RWPE2 (cell line): ENCODE measurements at places on chromosomes 4 and X.

- H3K27ac ChIP-seq: no peak overlapping the region
- no peak for DNase-seq
- peaks cover 12% of the 10 kb centered on the region for H3K4me1 ChIP-seq
- H3K36me3 ChIP-seq: peaks cover 18% of the 10 kb centered on the region
- H3K4me3 ChIP-seq: no peak overlapping the region
- H3K27me3 ChIP-seq: no peaks in the 10 kb centered on the region
Observed at GRCh38 chr4:165293061-165293460, 34.4 kb upstream of the MSMO1 start.

GRCh38 chr4:150648123-150648522 lies 66.2 kb downstream of the MAB21L2 start:
- H3K27me3 ChIP-seq: no peaks in the 10 kb centered on the region
- H3K27ac ChIP-seq: no peak overlapping the region
- no peak for DNase-seq
- H3K4me3 ChIP-seq: no peak overlapping the region

- H3K4me1 ChIP-seq: peaks cover 6% of the 10 kb centered on the region
- H3K27me3 ChIP-seq: no peaks in the 10 kb centered on the region
- H3K36me3 ChIP-seq: no peaks in the 10 kb centered on the region
- DNase-seq: no peak
- no peak overlapping the region for H3K4me3 ChIP-seq
Observed at GRCh38 chr4:75995727-75996126, 5.0 kb upstream of the SDAD1 start.

- DNase-seq: no peak
- H3K27ac ChIP-seq: no peak overlapping the region
- no peaks in the 10 kb centered on the region for H3K4me1 ChIP-seq
- no peaks in the 10 kb centered on the region for H3K36me3 ChIP-seq
- H3K27me3 ChIP-seq: no peaks in the 10 kb centered on the region
- H3K4me3 ChIP-seq: no peak overlapping the region
Observed at GRCh38 chr4:109629775-109630174, 69.7 kb downstream of the MCUB start.

- peaks cover 19% of the 10 kb centered on the region for H3K4me1 ChIP-seq
- H3K27ac ChIP-seq: peak overlapping the region; percentile 89
- DNase-seq: no peak
- peak overlapping the region; percentile 84 for H3K4me3 ChIP-seq
- no peaks in the 10 kb centered on the region for H3K27me3 ChIP-seq
Observed at GRCh38 chrX:65667157-65667502, 324 bp upstream of the MSN start.

DNA sequence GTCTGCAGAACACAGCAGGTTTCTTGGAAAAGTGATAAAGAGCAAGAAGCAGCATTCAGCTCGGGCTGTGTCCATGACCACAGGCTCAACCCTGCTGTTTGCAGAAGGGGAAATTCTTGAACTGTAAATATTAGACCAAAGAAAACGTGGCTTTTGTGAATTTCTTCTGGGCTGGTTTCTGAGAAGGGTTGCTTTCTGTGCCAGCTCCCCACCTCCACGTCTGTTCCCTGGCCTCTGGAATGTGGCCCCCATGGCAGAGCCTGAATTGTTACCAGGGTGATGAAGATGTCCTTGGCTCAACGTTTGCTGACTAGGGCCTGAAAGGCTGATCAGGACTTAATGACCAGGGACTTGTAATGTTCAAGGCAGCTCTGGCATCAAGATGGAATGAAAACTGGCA lies 116.0 kb downstream of the CPEB2 start:
- H3K27ac ChIP-seq: no peak overlapping the region
- DNase-seq: no peak
- H3K4me1 ChIP-seq: no peaks in the 10 kb centered on the region
- H3K36me3 ChIP-seq: no peaks in the 10 kb centered on the region
- H3K4me3 ChIP-seq: no peak overlapping the region

- H3K27ac ChIP-seq: no peak overlapping the region
- H3K4me1 ChIP-seq: no peaks in the 10 kb centered on the region
Observed at GRCh38 chrX:132602701-132603100, 113.9 kb upstream of the MBNL3 start.

DNA sequence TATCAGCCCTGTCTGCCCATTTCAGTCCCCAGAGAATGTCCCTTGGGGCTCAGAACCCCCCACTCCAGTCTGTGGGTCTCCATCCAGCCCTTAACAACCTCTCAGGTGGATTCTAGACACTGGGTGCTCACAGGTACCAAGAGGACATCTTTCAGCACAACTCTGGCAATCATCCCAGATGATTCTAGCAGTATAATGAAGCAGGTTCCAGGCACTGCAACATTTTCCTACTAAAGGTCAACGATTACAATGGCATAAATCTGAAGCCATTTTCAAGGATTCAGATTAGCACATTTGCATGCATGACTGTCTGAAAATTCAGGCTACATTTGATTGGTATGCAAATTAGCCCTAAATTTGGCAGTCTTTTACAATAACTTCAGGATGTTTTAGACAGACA lies 10.0 kb downstream of the SLC2A9 start:
- DNase-seq: no peak
- no peaks in the 10 kb centered on the region for H3K27me3 ChIP-seq
- no peak overlapping the region for H3K27ac ChIP-seq
- no peak overlapping the region for H3K4me3 ChIP-seq
- peaks cover 56% of the 10 kb centered on the region for H3K36me3 ChIP-seq

DNA sequence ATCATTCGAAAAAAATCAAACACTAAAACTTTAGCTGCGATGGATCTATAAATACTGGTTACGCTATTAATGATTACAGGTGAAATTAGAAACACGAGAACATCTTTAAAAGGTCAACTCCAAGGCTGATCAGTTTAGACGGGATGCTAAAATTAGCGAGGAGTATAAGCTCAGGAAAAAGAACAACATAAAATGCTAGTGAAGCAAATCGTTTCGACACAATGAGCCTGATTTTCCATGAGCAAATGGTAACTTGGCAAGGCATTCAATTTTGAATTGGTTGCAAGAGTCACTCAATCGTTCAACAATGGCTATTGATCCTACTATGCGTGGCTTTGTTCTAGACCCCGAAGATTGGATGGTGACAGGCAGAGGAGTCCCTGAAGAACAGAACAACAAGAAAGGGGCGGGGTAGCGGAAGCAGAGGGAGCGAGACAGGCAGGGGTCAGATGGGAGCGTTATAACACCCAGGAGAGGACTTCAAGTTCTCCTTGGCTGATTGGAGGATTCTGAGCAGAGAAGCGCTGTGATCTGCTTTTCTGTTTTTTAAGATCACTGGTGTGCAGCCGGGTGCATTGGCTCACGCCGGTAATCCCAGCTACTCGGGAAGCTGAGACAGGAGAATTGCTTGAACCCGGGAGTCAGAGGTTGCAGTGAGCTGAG lies 146.5 kb downstream of the RBM47 start:
- no peaks in the 10 kb centered on the region for H3K36me3 ChIP-seq
- DNase-seq: no peak
- no peak overlapping the region for H3K27ac ChIP-seq
- H3K4me3 ChIP-seq: no peak overlapping the region

GRCh38 chrX:118047446-118048186 lies 69.0 kb downstream of the KLHL13 start:
- H3K27me3 ChIP-seq: no peaks in the 10 kb centered on the region
- no peaks in the 10 kb centered on the region for H3K36me3 ChIP-seq
- no peaks in the 10 kb centered on the region for H3K4me1 ChIP-seq
- DNase-seq: no peak
- no peak overlapping the region for H3K4me3 ChIP-seq
- no peak overlapping the region for H3K27ac ChIP-seq

- H3K4me3 ChIP-seq: no peak overlapping the region
- H3K36me3 ChIP-seq: no peaks in the 10 kb centered on the region
- H3K27me3 ChIP-seq: no peaks in the 10 kb centered on the region
- no peak for DNase-seq
- no peaks in the 10 kb centered on the region for H3K4me1 ChIP-seq
Observed at GRCh38 chr4:24164054-24164693, 274.3 kb upstream of the PPARGC1A start.

GRCh38 chr4:125728568-125728967 lies 413.8 kb downstream of the FAT4 start:
- H3K27ac ChIP-seq: peak overlapping the region; percentile 92
- H3K4me1 ChIP-seq: peaks cover 36% of the 10 kb centered on the region
- H3K27me3 ChIP-seq: no peaks in the 10 kb centered on the region
- H3K4me3 ChIP-seq: no peak overlapping the region
- peak; percentile 70 for DNase-seq

- DNase-seq: no peak
- no peaks in the 10 kb centered on the region for H3K4me1 ChIP-seq
- no peaks in the 10 kb centered on the region for H3K36me3 ChIP-seq
- no peak overlapping the region for H3K27ac ChIP-seq
Observed at GRCh38 chrX:80306007-80306406, 114.2 kb upstream of the TENT5D start.

DNA sequence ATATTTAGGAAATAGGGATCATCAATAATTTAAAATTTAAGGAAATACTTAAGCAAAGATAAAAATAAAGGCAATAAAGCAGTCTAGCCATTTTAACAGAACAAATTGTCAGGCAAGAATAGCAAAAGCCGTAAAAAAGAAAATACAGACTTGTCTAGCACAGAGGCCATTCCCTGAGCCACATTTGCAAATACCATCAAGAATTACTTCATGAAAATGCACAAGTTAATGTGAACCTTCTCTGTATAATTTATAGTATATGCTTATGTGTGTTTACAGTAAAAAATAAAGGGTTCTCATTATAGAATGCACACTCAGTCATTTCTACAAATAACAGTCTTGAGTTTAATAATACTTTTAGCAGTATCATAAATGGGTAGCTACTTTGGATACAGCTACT lies 505.9 kb upstream of the CPEB2 start:
- no peak overlapping the region for H3K4me3 ChIP-seq
- no peak for DNase-seq
- H3K27ac ChIP-seq: no peak overlapping the region

GRCh38 chrX:135393051-135393450 lies 28.7 kb upstream of the SMIM10L2A start:
- H3K4me1 ChIP-seq: peaks cover 13% of the 10 kb centered on the region
- H3K27ac ChIP-seq: no peak overlapping the region
- H3K27me3 ChIP-seq: no peaks in the 10 kb centered on the region
- DNase-seq: no peak
- no peaks in the 10 kb centered on the region for H3K36me3 ChIP-seq
- no peak overlapping the region for H3K4me3 ChIP-seq

DNA sequence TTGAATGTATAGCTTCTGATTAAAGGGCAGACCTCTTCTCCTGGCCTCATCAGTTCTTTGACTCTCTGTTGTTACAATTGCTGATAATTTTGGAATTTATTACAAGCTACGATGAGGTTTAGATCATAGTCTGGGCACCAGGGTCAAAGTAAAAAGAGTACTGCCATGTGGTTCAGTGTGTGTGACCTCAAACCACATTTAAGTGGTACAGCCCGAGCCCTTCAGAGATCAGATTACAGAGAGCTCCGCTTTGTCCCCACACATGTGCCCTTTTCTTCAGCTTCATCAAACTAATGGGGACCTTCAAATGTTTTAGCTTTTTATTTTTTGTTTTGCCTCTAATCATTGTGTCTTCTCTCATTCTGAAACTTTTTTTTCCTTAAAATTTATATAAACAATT lies 37.1 kb downstream of the SPANXN2 start:
- no peak overlapping the region for H3K4me3 ChIP-seq
- no peaks in the 10 kb centered on the region for H3K4me1 ChIP-seq
- no peak for DNase-seq

GRCh38 chr4:182533964-182534363 lies 290.8 kb downstream of the TENM3 start:
- H3K4me1 ChIP-seq: no peaks in the 10 kb centered on the region
- no peaks in the 10 kb centered on the region for H3K27me3 ChIP-seq
- DNase-seq: no peak
- H3K27ac ChIP-seq: no peak overlapping the region

GRCh38 chr4:152979731-152980330 lies 43.7 kb downstream of the FHDC1 start:
- no peak overlapping the region for H3K4me3 ChIP-seq
- DNase-seq: no peak
- no peaks in the 10 kb centered on the region for H3K36me3 ChIP-seq
- no peaks in the 10 kb centered on the region for H3K27me3 ChIP-seq
- H3K4me1 ChIP-seq: peaks cover 43% of the 10 kb centered on the region

DNA sequence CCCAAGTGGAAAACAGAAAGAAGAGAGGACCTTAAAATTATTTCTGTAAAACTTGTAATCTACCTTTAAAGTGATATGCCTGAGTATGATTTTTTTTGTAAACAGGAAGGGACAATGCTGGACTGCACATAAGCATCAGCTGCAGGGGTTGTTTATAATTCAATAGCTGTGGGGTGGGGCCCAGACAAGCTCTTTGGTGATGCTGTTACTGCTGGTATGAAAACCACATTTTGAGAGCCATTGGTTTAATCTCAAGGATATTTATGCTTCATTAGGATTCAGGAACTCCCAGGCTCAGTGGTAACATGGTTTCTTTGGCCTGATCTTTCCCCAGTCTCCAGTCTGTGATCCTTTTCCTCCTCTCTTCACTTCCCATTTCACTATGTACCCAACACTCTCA lies 34.3 kb upstream of the GRPR start:
- H3K4me1 ChIP-seq: no peaks in the 10 kb centered on the region
- no peak overlapping the region for H3K4me3 ChIP-seq
- no peaks in the 10 kb centered on the region for H3K27me3 ChIP-seq
- no peak for DNase-seq
- no peaks in the 10 kb centered on the region for H3K36me3 ChIP-seq

- no peak for DNase-seq
- no peaks in the 10 kb centered on the region for H3K27me3 ChIP-seq
Observed at GRCh38 chr4:165921546-165921945, 48.5 kb downstream of the TLL1 start.

- no peaks in the 10 kb centered on the region for H3K36me3 ChIP-seq
- H3K27me3 ChIP-seq: no peaks in the 10 kb centered on the region
- no peak for DNase-seq
- no peaks in the 10 kb centered on the region for H3K4me1 ChIP-seq
- no peak overlapping the region for H3K4me3 ChIP-seq
Observed at GRCh38 chr4:82710197-82710929, 88.2 kb downstream of the SCD5 start.

DNA sequence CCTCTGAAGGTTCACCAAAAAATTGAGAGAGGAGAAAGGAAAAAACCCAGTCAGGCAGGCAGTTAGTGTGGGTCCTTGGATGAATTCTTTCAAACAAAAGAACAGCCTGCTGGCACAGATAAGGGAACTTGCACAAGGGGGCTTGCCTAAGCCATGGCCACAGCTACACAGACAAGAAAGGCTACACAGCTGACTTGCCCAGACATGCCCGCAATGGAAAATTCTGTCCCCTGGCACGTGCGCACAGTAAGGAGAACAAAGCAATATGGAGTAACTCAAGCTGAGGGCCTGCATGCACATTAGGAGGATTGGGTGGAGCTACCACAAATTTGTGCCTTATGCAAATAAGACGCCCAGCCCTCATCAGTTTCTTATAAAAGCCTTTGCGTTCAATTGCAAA lies 512.5 kb upstream of the HTR2C start:
- H3K4me3 ChIP-seq: no peak overlapping the region
- DNase-seq: no peak
- no peak overlapping the region for H3K27ac ChIP-seq
- H3K36me3 ChIP-seq: no peaks in the 10 kb centered on the region
- no peaks in the 10 kb centered on the region for H3K4me1 ChIP-seq
